GM04503 (cell line): ENCODE measurements at places on chromosomes 16 and 17.

DNA sequence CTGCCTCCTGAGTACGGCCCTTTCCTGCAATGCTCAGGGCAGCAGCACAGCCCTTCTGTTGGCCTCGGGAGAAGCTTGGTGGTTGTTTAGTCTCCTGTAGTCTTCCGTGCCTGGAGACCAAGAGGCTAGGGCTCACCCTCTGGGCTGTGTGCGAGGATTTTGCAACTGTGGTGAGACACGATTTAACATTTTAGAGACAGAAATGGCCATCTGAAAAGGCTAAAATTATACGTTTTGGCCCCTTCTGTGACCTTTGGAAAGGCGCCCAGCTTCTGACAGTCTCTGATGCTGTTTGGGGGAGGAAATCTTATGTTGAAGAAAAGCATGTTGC is 33.1 kb downstream of the FOXL1 start:
- no peak for DNase-seq

- DNase-seq: no peak
Observed at GRCh38 chr17:16922386-16923096, 49.4 kb downstream of the TNFRSF13B start.

- no peak for DNase-seq
Observed at GRCh38 chr16:85051683-85052082, 24.1 kb downstream of the KIAA0513 start.

GRCh38 chr16:27320261-27321012 is 6.7 kb downstream of the IL4R start:
- no peak for DNase-seq

GRCh38 chr17:50020841-50021599 is 26.0 kb upstream of the DLX3 start:
- DNase-seq: no peak

- no peak for DNase-seq
Observed at GRCh38 chr17:35901631-35902175, 21.5 kb upstream of the CCL5 start.

DNA sequence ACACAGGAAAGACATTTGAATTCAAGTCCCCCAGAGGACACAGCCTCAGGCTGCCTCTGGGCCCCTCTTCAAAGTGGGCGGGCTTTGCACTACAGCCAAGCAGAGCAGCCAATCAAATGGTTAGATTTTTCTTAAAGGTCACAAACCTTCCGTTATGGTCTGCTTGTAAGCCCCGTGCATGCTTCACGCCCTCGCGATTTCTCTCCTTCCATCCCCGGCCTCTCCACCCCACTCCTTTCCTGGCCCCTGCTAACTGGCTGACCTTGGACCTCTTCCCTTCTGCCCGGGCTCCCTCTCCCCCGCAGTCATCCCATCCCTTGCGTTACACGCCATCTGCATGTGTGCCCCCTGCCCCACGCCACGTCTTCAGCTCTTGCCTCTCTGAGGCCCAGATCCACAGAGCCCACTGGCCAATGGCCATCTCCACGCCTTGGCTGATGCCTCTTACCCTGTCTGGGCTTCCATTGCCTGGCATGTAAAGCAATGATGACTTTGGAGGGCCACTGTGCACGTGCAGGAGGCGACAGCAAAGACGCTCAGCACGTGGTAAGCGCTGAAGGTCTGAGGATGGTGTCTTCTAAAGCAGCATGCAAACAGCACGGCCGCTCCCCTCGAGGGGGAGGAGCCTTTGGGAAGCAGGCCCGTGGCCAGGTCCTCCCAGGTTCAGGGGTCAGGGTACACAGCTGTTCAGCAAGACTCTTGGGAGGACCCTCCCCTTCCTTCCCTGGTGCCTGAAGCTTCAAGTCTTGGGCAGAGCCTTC is 86.8 kb downstream of the ZDHHC7 start:
- no peak for DNase-seq

- no peak for DNase-seq
Observed at GRCh38 chr17:45226576-45226975, 4.9 kb downstream of the FMNL1 start.

DNA sequence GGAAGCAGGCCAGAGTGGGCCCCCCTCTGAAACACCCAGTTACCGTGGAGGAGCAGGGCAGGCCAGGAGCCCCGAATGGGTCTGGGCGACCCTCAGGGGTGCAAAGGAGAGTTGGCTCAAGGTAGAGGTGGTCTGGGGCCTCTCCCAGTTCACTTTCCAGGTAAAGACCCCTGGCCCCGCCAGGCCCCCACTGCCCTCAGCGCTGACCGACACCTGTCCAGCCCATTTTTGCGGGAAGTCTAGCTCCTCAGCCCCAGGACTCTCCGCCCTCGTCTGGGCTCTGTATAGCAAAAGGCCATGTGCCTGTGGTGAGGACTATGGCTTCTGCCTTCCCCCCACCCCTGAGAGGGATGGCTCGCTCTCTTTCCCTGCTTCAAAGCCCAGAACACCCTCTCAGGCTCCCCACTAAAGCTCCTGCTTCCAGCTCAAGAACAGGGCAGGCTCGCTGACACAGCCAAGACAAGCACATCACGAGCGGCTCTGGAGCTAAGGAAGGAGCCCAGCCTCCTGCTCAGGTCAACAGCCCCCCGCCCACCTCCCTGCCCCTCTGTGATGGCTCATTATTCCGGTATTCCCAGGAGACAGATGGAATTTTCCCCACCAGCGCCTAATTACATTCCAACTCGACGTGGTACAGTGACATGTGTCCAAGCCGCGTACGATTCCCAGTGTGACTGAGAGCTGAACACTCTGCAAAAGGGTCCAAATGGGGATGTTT is 59.4 kb downstream of the RTN4RL1 start:
- no peak for DNase-seq

DNA sequence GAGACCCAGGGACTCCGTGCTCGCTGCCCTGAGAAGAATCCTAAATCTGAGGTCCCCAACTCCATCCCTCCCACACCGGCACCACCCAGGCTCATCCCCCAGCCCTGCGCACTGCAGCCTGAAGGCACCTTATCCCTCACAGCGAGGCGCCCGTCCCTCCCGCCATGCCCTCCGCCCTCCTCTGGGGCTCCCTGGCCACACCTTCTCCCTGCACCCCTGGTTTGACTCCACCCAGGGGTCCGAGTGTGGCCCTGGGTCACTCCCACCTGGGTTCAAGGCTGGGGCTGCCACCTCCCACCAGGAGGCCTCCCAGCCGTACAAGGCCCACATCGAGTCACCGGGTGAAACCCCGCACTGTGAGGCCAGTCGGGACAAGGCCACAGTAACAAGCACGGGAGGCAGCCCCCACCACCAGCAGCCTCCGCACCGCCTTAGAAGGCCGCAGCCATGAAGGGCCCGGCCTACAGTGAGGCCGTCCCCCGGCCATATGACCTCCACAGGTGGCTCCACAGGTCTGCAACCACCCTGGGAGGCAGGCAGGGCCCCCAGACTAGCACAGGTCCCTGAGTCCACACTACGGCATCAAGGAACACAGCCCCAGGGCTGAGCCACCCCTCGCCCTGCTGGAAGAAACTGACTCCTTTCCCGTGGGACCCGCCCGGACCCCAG is 8.3 kb downstream of the HAGH start:
- DNase-seq: no peak

DNA sequence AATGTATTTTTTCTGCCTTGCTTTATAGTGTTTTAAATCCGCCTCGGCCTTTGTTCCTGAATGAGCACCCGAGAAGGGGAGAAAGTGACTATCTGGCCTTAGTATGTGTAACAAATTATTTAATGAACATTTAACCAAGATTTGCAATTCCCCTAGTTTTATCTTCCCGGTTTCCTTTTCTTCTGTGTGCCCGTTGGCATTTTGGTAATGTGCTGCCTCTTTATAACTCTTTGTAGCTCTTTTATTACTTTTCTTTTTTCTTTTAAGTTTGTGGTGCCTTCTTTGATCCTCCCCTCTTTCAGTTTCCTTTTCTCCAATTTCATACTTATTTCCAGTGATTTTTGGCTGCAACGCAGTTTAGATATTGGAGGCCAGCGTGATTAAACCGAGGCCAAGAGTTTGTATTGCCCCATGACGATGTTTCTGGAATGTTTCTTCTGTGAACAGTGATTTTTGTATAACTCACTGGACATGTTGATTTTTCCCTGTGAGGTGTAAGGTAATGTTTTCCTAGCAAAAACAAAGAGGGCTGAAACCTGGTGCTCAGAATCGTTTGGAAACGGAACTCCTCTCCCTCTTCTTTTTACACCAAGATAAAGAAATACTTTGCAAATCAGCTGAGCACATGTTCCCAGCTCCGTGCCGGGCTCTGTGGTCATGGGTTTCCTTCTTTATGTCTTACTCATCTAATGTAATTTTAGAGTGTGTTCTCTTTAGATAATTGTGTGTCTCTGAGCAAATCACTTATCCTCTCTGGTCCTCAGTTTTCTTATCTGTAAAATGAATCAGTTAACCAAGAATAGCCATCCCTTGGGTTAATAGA is 344.3 kb downstream of the WWOX start:
- no peak for DNase-seq

DNA sequence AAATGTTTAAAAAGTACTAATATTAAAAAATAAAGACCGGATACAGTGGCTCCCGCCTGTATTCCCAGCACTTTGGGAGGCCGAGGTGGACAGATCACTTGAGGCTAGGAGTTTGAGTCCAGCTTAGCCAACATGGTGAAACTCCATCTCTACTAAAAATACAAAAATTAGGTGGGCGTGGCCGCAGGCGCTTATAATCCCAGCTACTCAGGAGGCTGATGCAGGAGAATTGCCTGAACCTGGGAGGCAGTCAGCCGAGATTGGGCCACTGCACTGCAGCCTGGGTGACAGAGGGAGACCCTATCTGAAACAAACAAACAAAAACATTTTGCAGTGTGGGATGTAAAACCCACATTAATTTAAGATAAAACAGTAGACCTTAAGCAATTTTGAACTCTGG is 11.8 kb downstream of the CDC27 start:
- no peak for DNase-seq

DNA sequence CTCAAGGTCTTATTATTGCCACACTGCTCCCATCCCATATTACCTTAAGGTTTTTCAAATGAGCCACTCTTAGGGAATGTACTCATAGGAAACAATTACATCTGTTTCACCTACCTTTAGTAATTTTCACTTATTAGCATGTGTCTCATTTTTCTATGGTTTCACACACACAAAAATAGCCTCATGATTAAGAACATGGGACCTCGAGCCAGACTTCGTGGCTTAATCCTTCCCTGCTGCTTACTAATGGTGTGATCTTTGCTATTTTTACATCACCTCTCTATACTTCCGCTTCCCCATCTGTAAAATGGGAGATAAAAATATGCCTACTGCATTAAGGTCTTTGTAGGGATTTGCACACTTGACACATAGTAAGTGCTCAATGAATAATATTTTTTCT is 38.5 kb downstream of the OTOA start:
- DNase-seq: no peak

DNA sequence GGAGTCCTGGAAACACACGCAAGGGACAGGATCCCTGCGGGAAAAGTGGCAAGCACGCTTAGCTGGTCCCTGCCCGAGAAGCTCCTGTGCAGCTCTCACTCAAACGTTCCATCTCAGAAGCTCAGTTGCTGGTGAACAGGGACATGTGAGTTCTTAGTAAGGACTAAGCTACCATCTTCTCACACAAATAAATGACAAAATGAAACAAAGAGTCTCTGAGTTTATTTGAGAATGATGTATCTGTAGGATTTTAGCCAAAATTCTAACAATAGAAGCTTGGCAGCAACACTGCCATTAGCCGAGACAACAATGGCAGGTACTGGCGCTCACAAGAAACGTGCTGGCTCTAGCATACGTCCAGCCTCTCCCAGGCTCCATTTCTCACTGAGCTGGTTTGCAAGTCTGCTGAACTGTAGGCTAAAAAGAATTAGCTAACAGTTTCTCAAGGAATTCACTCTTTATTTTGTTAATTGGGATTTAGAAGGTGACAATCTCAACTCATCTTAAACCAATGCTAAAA is 90.2 kb downstream of the VPS53 start:
- DNase-seq: no peak

- DNase-seq: no peak
Observed at GRCh38 chr17:74853048-74853397, 6.7 kb downstream of the GRIN2C start.

- no peak for DNase-seq
Observed at GRCh38 chr16:57051696-57052228, 40.6 kb upstream of the CPNE2 start.

- no peak for DNase-seq
Observed at GRCh38 chr17:39781031-39781860, 43.5 kb downstream of the GRB7 start.

DNA sequence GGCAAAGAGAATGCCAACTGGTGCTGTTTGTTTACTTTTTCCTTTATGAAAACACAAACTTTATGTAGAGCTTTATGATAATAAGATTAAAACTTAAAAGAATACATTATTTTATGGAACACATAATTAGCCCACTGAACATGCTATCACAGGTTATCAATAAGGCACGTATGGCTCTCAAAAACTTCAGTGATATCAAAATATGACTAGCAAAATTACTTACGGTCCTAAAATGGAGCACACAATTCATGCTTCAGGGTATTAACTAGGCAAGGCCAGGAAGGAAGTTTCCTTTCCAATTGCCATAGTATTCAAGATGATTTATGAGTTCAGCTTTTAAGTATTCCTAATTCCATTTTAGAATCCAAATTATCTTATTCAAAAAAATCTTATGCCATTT is 3.6 kb downstream of the RNF43 start:
- no peak for DNase-seq

GRCh38 chr17:50155115-50155819 is 4.8 kb upstream of the PPP1R9B start:
- no peak for DNase-seq

GRCh38 chr16:65916995-65917394 is 449.5 kb upstream of the CDH5 start:
- no peak for DNase-seq

- no peak for DNase-seq
Observed at GRCh38 chr17:73436954-73437353, 125.2 kb upstream of the CDC42EP4 start.

- DNase-seq: no peak
Observed at GRCh38 chr17:8557176-8557806, 73.2 kb downstream of the MYH10 start.
